ENCODE measurements at places on chromosomes 3 and 15.

DNA sequence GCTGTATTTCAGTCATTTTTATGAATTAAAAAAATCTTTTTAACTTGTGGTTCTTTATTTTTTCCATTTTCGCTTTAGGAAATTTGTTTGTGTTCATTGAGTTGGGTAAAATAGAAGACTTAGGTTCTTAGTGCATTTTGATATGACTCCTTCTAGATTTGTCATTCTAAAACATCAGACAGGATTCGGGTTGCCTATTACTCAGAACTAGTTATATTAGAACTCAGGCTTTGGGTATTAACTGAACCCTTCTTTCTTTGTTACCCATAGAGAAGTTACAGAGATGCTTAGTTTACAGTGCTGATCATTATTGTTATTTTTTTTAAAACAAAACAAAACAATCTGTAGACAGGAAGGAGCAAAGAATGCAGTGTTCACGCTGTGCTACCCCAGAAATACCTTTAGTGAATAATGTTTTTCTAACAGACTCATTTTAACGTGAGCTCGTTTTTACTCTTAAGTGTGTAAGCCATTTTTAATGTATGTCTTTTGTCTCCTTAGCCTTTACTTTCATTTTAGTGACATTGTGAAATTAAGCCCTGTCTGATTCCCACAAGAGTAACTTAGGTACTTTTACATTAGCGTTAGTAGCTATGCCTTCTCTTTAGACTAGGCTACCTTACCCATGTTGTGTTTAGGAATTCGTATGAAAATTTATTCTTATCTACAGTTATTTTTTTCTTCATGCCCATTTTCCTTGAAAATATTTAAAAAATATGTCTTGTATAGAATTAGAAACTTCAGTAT, 53.4 kb downstream of the CMC1 start:
- DNase-seq, result no peak

GRCh38 chr3:179615458-179616173, 11.0 kb downstream of the NDUFB5 start:
- peak; percentile 32 for DNase-seq

DNA sequence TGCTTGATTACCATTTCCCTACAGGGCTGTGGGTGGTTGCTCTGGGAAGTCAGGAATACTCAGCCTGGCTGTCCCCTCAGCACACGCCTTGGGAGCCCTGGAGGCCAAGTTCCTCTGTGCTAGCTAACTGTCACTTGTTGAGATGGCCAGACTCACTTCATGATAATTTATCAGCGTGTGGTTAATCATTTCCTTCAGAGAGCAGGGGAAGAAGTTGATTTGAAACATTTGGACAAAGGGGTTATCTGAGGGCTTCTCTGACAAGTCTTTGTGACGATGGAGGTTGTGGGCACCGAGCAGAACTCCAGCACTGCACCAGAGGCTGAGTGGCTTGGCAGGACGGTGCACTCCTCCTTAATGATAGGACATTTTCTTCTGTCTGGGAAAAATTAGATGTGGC, 61.9 kb downstream of the WHAMM start:
- no peak for DNase-seq

- no peak for DNase-seq
Measured at GRCh38 chr3:181886676-181887075, 175.0 kb downstream of the SOX2 start.

DNA sequence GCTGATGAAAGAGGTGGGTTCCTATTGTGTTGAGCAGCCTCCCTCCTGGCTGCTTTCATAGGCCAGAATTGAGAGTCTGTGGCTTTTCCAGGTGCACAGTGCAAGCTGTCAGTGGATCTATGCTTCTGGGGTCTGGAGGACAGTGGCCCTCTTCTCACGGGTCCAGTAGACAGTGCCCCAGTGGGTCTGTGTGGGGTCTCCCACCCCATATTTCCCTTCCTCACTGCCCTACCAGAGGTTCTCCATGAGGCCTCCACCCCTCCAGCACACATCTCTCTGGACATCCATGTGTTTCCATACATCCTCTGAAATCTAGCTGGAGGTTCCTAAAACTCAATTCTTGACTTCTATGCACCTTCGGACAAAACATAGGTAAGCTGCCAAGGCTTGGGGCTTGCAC, 201.2 kb downstream of the FAM43A start:
- no peak for DNase-seq

DNA sequence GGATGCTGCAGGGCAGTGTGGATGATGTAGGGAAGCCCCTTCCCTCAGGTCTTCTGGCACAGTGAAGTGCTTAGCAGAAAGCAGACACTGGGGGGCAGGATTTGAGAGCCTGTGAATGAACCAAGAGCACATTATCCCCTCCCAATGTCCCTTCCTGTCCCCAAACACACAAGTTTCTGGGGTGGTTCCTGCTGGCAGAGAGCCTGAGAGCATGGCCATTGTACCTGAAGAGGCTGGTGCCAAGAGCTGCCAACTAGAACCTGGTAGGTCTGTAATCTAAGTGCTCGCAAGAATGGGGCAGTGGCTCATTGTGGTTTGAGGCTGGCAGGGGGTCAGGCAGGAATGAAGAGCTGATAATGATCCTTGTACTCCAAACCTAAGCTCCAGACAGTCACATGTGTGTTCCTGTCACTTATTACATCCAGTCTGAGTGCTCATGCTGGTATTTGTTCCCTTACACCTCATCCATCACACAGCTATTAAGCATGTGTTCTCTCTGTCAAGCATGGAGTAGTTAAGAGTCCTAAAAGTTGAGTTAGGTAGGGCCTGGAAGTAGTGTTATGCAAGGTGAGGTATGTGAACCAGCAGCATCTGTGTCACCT, 6.7 kb upstream of the CCR1 start:
- no peak for DNase-seq

GRCh38 chr3:124965413-124965812, 30.9 kb upstream of the MUC13 start:
- peak; percentile 40 for DNase-seq

GRCh38 chr3:57221883-57222282, 5.6 kb upstream of the APPL1 start:
- peak; percentile 64 for DNase-seq

DNA sequence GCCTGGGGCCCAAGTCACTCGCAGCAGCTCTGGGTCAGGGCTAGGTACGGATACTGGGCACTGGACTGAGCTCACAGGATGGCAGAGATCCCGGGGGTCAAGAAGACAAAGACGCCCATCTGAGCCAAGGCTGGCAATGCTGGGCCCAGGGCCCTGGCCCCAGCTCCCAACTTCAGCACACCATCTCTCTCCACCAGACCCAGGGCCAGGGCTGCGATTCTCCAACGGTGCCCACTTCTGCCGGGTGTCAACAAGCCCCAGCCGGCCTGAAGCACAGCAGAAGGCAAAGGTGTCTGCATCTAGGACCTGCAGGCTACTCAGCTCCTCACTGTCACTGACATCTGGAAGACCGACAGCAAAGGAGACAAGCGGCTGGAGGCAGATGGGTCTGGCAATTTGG, 8.6 kb downstream of the WDR73 start:
- DNase-seq, result no peak

Data from fibroblast of the aortic adventitia (primary cell).